ENCODE measurements at places on chromosomes 12 and 14.

DNA sequence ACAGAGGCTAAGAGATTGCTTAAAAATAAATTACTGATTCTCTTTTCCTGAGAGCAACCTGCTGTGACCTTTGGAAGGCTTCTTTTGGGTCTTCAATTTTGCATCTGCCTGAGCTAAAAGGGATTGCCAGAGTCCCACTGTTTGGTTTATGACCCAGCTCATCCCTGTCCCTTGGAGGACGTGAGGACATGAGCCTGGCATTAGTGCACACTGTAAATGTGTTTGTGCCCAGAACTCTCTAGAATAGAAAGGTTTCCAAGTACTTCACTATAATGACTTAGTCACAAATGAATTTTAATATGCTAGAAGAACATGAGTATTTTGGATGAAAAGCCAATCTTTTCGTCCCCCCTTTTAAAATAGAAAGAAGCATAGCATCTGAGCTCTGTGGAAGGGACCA is 47.1 kb upstream of the CDKN3 start:
- no peak for DNase-seq

GRCh38 chr14:103840014-103840413 is 7.4 kb downstream of the PPP1R13B start:
- no peak for DNase-seq

DNA sequence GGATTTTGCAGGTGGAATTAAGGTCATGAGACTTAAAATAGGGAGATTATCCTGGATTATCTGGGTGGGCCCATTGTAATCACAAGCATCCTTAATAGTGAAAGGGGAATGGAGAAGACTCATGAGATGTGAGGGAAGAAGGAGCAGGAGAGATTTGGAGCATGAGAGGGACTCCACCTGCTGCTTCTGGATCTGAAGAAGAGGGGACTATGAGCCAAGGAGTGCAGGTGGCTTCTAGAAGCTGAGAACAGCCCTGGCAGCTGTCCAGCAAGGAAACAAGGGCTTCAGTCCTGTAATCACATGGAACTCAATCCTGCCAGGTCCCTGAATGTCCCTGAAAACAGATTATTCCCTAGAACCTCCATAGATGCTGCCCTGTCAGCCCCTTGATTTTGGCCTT is 67.8 kb downstream of the PELI2 start:
- no peak for DNase-seq

GRCh38 chr12:99201906-99202645 is 445.5 kb upstream of the GARIN6 start:
- DNase-seq = no peak

- no peak for DNase-seq
These were observed 28.3 kb downstream of the KRT18 start for GRCh38 chr12:52977170-52977569.

DNA sequence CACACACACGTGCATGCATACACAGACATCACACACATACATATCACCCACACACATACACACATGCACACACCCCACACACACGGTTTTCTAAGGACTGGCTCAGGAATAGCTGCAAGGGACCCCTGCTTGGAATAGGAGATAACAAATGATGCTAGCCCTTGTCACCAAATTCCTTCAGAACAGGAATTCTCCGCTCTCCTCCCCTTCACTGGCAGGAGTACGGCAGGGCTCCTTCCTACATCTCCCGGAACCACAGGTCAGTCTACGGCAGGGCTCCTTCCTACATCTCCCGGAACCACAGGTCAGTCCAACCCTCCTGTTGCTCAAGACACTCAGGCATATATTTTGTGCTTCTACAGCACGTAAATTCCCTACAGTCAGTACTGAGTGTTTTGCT is 23.9 kb downstream of the PHLDA1 start:
- DNase-seq = no peak

- DNase-seq = no peak
These were observed 14.2 kb downstream of the ANKLE2 start for GRCh38 chr12:132747395-132747794.

DNA sequence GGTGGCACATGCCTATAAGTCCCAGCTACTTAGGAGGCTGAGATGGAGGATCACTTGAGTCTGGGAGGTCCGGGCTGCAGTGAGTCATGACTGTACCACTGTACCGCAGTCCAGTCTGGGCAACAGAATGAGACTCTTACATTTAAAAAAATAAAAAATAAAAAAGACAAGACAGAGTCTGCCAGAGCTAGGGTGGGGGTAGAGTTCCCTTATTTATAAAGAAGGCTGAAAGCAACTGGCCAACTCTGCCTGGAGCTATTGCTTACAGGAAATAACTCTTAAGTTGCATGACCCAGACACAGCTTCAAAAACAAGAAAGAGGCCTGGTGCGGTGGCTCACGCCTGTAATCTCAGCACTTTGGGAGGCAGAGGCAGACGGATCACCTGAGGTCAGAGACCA is 31.5 kb downstream of the NUMB start:
- DNase-seq = no peak

GRCh38 chr14:101395779-101396178 is 165.5 kb upstream of the DIO3 start:
- DNase-seq = no peak

- DNase-seq = no peak
These were observed 53.7 kb upstream of the SCAF11 start for GRCh38 chr12:46043972-46044520.

DNA sequence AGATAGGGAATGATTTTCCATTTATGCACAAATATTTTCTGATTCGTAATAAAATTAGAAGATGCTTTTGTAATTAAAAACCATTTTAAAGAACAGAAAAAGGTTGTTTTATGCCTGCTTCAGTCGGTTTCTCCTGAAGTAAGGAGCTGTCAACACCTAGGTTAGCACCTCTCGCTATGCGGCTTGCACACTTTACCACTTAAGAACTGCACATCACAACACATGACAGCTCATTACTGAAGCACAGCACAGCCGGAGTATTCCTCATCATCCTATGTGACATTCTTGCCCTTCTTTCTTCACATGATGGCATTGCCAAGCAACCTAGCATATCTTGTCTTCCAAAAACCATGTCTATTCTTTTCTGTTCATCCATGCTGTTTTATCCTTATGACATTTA is 5.4 kb upstream of the WIF1 start:
- DNase-seq = no peak

- DNase-seq = no peak
These were observed 68.7 kb upstream of the TMPO start for GRCh38 chr12:98446682-98447081.

- no peak for DNase-seq
These were observed 368.8 kb downstream of the SYT1 start for GRCh38 chr12:79233341-79233781.

DNA sequence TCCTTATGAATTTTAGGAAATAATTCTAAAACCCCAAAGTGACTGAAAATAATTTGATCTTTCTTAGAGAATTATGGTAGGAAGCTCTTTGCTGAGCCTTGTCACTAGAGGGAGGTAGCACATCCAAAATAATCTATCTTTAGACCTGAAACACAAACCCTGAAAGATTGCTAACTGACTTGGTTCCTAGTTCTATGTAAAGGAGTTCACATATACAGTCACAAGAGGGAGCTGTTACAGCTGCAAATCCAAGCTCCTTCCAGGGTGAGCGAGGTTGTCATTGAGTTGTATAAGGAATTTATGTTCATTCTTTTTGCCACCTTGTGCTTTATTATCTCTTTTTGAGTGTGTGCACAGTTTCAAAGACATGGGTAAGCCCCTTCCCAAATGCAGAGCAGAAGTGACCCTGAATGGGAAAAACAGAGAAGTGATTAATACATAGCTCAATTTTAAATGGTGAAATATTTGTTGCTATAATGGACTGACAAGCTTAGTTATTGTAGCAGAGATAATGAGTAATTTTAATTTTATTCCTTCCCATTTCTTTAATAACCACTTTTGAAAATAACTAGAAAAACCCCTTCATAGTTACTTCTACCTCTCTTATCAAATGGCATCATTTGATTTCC is 387.9 kb downstream of the DAD1 start:
- no peak for DNase-seq
